ENCODE measurements at places on chromosomes 3 and 15.

DNA sequence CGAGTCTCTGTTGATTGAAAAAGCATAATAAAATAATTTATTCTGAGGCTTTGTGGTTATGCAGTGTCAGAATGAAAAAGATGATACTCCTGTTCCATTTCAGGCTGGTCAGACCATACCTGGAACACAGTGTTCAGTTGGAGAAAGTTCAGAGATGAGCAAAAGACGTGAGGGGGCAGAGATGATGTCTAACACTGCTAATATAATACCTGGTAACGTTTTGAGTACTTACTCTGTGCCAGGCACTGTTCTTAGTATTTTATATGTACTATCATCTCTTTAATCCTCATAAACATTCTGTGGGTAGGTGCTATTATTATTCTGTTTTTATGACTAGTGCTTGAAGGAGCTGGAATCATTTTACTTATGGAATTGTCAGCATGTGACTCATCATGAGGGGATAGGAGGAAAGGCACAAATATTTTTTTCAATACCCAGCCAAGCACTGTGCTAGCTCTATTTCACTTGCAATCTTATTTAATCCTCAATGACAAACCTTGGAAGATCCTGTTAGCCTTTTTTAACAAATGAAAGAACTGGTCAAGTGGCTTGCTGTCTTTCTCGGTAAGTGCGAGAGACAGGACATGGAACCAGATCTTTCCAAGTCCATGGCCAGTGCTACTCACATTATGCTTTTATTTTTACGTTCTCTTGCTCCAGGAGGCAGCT lies 31.8 kb downstream of the IQGAP1 start:
- DNase-seq = no peak

DNA sequence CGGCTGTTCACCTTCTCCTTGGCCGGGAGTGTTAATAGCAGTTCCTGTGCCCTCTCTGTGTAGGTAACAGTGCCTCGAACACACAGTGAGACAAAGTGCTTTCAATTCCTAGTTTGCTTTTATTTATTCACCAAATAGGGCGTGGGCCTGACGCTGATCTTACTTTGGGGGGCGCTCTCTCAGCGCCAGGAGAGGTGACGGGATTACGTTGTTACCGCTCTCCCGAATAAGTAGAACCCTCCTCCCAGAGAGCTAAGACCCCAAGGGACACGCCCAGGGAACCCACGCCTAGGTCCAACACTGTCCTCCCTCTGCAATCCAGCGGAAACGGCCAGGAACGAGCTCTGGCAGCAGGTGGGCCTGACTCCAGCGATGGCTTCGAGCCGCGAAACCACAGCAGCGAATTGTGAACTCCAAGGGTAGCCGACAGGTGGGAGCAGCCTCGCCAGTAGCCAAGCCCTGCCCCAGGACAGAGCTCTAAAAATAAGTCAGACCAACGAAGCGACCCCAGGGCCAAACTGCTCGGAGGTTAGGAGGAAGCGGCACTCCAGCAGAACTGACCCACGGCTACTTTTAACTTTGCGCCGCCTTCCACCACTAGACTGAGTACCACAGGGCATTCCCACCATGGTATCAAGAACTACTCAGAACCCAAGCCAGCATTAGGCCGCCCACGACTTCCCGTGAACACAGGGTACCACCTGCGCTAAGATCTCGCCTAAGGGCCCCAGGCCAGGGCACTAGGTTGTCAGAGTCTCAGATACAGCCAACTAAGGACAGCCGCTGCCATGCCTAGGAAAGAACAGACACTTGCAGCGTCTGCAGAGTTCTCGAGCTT lies 1.6 kb upstream of the SIN3A start:
- DNase-seq = no peak

DNA sequence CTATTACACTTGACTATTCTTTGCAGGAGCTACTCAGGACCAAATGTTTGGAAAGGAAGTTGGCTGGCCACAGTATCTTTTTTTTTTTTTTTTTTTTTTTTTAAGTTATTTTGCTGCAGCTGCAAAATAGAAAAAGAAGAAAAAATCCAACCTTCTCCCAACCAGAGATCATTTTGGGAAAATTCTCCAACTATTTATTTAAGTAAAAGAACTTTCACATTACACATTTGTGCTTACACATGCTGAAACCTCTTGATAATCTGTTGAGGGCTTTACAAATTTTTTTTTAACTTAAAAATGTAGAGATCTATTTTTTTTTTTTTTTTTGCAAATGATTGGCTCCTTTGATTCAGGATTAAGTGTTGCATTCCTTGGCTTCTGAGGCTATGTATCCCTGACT lies 148.0 kb downstream of the POLR2M start:
- no peak for DNase-seq

DNA sequence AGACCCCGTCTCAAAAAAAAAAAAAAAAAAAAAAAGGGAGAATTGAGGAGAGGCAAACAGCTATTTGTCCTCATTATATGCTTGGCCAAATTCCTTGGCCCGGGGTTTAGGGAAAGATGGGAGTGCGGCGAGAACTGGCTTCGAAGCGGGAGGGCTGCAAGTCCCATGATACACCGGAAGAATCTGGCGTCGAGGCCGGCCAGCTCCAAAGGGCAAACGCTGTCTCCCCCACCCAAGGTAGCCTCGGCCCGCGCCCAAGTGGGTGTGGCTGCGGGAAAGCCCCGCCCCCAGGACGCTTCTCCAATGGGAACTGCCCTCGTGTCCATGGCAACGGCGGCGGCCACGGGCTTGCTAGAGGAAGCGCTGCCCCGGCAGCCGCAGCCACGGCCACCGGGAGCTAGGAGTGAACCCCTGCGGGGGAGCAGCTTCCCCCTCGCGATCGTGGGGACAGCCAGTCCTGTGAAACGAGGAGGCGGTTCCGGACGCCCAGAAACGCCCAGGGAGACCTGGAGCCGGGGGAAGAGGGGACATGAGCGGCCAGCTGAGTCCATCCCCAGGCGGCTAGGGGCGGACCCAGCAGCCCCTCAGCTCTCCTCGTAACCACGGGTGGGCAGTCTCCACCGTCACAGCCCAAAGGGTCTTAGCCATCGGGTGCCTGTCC lies at the start of gene TTLL13:
Gene TTLL13 (plus strand): TSS at position 354 of the 661 bp plus-strand sequence. CDS start 1,075 bp downstream, outside the sequence.
- DNase-seq = no peak

DNA sequence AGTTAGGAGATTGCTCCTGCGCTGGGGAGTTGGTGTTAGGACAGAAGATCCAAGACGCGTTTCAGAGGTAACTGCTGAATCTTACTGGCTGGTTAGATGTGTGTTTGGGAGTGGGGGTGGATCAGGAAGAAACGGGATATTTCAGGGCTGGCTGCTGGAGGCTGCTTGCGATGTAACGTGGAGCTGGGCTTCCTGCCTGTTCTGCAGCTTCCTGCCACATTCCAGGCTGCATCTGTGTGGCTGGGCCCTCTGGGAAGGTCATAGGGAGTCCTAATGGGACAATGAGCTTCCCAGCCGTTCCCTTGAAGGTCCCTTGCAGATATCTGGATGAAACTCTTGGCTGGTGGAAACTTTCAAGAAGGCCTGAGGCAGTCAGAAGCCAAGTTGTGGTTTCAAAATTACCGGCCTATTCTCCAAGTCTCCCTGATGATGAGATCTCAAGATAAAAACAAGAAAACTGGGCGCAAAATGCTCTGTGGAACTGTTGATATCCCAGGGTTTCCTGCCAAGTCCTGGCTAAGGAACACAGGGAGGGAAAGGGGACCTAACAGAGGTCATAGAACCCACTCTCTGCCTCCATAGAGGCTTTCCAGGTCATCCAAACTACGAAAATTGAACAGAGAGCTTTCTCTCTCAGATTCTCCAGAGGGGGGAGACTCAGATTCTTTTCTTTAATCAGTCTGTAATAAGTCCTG lies 67.0 kb downstream of the NOX5 start:
- no peak for DNase-seq

DNA sequence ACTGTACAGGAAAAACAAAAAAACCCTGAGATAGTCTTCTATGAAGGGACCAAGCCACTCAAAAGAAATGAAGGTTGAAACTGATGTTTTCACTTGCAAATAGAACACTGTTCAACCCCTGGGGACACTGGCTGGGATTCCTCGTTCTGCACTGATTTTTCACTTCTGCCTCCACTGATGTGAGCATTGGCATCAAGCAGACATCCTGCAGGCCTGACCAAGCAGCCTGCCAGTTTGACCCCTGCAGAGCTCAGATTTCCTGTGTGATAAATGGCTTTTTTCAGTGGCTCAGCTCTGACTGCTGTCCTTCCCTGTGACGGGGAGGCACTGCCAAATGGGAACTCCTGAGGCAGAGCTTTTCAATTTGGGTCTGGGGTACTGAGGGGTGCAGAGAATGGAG lies 50.0 kb downstream of the RASGRP1 start:
- no peak for DNase-seq

DNA sequence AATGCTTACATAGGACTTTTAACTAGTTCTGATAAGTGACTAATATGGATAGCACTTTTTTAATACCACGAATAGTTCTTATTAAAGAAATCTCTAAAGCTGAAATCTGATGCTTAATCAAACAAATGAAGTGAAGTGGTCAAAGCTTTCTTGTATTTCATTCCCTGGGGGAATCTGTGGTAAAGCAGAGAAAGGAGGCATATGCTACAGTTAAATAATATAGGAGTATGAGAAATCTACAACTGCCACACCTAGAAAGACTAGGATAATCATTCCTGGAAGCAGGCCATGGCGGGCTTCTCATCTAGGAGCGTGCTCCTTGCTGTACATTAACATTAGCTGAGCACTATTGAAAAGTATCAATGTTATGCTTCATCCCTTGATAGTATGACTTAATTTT lies 835.7 kb downstream of the OTOL1 start:
- DNase-seq = no peak

- no peak for DNase-seq
Measured at GRCh38 chr15:78052001-78052401, 25.5 kb downstream of the TBC1D2B start.

- no peak for DNase-seq
Measured at GRCh38 chr15:59892985-59893384, 111.1 kb upstream of the FOXB1 start.

DNA sequence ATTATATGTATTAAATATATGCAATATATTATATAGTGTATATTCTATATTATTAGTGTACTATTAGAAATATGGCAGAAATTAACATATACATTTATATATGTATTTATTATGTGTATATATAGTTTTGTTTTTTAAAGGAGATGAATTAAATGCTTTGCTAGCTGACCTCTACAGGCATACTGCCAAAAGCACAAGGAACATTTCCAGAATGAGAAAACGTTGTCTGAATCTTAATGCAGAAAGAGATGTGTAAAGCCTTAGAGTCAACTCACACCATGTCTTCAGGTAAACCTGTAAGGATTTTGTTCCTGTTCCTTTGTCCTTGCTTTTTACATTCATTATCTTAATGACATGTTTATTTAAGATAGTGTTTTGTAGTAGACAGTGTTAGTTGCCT lies 111.9 kb downstream of the ST8SIA2 start:
- no peak for DNase-seq

GRCh38 chr15:50134524-50135024 lies 15.5 kb upstream of the ATP8B4 start:
- DNase-seq = no peak

DNA sequence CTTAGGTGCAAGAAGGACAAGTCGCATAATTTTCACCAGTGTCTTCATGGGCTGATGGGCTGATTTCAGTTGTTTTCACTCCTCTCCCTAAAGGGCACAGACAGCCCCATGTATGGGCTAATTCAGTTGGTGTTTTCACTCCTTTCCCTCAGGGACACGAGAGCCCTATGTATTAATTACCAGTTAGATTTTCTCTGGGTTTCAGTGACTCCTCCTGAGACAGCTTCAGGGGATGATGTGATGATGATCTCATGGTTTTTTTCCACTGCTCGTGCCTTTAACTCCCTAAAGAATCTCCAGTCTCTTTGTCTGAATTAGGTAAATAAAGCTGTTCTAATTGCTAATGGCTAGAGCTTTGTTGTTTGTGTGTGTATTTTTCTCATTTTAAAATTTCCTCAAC lies 9.9 kb downstream of the RAMAC start:
- no peak for DNase-seq

DNA sequence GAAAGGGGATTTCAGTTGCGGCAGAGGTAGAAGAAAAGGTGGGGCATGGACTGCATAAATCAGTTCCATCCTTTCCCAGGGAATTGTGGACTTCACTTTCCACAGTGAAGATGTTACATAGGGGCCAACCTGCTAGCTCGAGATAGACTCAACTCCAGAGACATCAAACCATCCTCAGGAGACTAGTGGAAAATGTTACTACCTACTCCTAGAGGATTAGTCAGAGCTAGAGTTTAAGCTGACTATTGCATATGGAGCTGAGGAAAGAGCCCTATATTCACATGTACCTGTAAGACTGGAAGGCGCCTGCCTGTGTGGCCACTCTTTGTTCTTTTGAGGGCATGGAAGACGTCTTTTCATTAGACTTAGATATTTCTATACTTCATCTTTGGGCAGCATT lies 69.2 kb downstream of the KLHL25 start:
- no peak for DNase-seq

DNA sequence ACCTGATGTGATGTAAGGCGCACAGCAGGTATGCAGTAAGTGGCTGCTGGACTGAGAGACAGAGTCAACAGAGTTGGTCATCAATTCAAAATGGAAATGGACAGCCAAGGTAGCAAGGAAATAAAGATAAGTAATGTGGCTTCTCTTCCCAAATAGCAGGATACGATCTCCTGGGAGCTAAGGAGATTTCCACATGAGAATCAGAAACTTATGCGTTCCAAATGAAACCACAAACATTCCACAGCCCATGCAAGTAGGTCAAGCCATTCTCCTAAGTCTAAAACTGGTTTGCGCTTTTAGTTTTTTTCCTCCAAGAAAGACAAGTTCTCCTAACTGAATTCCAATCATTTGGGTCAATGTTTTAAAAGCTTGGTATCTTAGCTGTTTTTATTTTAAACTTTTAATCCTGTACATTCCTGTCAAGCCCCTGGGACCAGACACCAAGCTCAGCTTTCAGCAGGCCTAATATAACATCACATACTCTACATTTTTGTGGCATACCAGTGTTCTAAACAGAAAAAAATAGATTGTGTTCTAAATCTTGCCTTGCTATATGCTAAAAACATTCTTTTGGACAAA lies 73.7 kb upstream of the TSPAN3 start:
- DNase-seq = no peak

GRCh38 chr15:40562691-40563090 lies 2.2 kb downstream of the CCDC32 start:
- DNase-seq = no peak

- DNase-seq = no peak
Measured at GRCh38 chr3:95134693-95135413, 1072.0 kb downstream of the NSUN3 start.

GRCh38 chr3:143119974-143120715 lies 574 bp downstream of the CHST2 start:
- no peak for DNase-seq

All from Panc1 (cell line).